ENCODE measurements at places on chromosomes 2 and 18.

DNA sequence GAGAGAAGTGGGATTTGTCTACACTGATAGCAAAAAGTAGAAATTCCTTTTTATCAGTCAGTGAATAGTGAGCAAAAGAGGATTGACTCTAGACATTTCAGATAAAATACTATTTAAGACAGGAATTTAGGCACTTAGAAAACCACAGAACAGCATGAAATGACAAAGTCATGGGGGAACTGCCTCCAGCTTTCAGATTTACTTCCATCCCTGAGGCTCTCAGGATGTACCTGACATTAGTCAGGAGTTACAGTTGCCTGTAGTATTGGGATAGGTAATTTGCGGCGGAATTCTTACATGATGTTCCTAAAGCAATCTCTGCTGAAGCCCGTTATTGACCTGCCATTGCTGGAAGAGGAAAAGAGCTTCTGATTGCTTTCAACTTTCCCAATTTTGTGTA, 337.1 kb upstream of the MAP2 start:
- peak; percentile 3 for DNase-seq

DNA sequence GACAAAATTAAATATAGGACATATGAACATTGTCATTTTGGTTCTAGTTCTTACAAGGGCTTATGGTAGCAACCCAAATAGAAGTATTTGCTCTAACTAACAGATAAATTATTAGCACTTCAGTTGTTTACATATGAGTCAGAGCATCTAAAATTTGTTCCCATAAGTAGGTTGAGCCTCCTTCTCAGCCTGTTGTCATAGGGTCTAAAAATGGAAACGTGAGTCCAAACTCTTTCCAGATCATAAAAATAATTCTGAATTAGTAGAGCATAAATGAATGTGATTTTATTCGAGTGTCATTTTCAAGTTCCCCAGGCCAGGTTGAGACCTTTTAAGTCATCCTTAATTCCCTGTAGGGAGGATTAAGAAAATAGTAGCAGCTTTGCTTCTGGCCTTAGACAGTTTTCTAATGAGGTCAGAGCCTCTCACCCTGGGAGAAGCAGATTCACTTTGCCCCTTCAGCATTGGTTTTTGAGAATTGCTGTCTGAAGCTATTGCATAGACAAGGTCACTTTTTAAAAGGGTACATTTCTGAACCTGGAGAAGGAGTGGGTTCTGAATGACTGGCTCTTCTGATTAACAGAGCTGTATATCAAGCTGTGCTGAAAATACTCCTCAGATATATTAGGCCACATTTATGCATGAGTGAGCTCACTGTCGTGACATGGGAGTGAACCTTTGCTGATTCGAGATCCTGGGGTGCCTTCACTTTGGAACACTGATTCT, 164.3 kb downstream of the NEDD4L start:
- no peak for DNase-seq

GRCh38 chr2:170582313-170582712, 132.8 kb upstream of the SP5 start:
- no peak for DNase-seq

GRCh38 chr18:40088130-40088529, 1866.9 kb upstream of the PIK3C3 start:
- DNase-seq, result no peak

DNA sequence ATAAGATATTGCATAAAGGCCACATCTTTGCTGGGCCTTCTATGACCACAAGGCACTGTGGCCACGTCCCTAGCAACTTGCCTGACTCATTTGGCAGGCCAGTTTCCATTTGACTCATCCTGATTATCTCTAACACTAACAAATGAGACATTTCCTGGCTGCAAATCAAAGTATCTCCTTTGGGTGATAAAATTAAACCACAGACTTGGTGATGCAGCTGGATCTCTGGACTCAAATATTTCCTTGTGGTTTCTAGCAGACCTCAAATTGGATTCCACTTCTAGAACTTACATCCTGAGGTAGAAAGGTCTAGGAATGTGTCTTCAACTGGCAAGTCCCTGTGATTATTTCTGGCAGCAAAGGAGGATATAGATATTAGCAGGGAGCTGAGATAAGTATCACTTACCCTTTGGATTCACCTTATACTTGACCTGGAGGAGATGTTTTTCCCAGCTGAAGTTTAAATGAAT, 167.9 kb upstream of the NXPH2 start:
- DNase-seq, result no peak

GRCh38 chr2:39160982-39161381, 40.1 kb upstream of the SOS1 start:
- no peak for DNase-seq

DNA sequence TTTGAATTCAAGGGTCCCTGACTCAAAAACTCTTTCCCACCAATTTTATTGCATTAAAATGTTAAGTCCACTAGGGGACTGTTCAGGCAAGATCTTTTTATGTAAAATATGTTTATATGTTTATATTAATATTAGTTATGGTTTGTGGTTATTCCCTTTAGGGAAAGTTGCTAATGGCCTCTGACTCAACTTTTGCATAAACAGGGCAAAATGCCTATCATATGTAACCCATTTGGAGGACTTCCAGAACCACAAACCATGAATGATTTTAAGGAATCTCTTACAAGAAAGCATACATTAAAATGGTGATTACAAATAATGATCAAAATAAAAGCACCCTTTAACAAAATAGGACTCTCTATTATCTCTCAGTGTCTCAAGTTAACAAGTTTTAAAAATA, 1484.5 kb upstream of the ZEB2 start:
- no peak for DNase-seq

DNA sequence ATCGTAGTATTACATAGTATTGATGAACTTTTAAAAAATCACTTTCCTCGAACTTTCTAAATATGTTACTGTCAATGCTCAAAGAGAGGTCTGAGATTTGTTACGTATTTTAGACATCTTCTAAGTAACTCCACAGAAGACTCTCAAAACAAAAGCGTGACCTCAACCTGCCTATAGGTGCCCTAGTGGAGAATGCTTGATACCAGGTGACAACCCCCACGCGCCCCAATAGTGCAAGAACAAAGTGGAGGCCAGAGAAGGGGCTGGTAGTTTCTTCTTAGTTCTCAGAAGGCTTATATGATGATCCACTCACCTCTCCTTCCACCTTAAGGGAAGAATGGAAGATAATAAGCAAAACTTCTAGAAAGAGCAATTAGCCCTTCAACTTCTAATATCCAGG, 102.6 kb downstream of the ANKRD44 start:
- DNase-seq, result no peak

DNA sequence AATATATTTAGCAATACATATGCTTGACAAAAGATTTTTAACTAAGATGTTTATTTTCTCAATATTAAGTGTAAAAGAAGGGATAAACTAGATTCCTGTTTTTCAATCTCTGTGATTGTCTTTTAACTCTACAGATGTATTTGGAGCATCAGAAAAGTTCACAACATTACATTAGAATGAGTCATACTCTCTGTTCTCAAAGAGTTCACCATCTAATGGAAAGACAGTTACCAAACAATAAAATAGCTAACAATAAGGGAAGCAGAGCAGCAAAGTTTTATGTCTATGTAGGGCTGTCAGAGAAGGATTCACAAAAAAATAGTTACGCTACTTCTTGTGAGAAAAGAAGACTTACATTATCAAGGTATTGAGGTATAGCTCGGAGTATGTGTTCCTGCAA, 109.2 kb upstream of the MAP2 start:
- DNase-seq, result no peak

DNA sequence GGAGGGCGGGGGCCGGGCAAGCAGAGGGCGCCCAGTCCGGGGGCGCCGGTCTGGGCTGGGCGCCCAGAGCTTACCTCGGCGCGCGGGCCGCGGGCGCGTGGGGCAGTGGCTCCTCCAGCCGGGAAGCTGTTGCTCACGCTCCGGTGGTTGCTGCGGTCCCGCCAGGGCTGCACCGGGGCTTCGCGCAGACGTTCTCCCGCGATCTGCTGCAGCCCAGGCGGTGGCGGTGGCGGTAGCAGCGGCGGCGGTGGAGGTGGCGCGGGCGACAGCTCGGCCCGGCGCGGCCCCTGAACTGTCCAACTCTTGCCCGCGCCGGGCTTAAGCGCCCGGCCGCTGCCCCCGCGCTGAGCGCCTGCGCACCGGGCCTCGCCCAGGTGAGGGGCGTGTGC, 391 bp downstream of the ZNF385B start:
- DNase-seq, result peak; percentile 60

DNA sequence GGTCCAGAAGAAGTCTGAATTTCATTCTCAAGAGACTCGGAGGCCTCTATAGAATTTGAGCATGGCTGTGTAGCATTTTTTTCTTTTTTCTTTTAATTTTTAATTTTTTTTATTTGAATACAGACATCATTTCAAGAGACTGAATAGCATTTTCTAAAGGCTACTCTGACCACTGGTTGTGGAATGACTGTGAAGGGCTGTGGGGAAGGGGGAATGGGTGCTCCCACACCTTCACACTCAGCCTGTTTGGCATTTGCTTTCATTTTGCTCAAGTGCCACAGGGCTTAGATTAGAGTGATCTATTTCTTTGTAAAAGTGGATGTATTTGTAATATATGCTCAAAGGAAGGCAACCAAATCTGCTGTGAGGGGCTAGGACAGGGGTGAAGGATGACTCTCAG, 142.0 kb upstream of the SPOPL start:
- no peak for DNase-seq

- DNase-seq, result no peak
Observed at GRCh38 chr2:189214484-189214883, 34.9 kb upstream of the COL5A2 start.

DNA sequence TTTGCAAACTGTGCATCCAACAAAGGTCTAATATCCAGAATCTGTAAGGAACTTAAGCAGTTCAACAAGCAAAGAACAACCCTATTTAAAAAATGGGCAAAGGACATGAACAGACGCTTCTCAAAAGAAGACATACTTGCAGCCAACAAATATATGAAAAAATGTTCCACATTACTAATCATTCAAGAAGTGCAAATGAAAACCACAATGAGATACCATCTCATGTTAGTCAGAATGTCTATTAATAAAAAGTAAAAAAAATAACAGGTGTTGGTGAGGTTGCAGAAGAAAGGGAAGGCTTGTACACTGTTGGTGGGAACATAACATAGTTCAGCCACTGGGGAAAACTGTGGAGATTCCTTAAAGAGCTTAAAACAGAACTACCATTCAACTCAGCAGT, 126.2 kb downstream of the NAT8 start:
- no peak for DNase-seq

GRCh38 chr2:238242731-238243495, 3.1 kb upstream of the HES6 start:
- no peak for DNase-seq
